ENCODE measurements at places on chromosomes 12 and 14. TPM values are rescaled to one million over a fixed set of nuclear protein-coding genes. Genes with fewer than 3 reads are reported as not detected.

Gene PRKD1
- total RNA-seq: not detected

Gene MYH6
- 0.05 TPM for total RNA-seq

Gene BTBD6
- 38.5 TPM for total RNA-seq

Gene DPPA3
- not detected for total RNA-seq

Gene LRTM2
- not detected for total RNA-seq

Gene TUBA1A
- total RNA-seq: 88.7 TPM

Gene APOF
- total RNA-seq: not detected

Gene TAS2R14
- 1.2 TPM for total RNA-seq

Gene MANSC4
- total RNA-seq: not detected

Gene RPS29
- 2,029 TPM for total RNA-seq

Gene RNASE8
- total RNA-seq: not detected

Gene DBX2
- total RNA-seq: not detected

Gene OR6C70
- not detected for total RNA-seq

Gene LUM
- not detected for total RNA-seq

Gene FAM222A
- 0.55 TPM for total RNA-seq

Gene POTEM
- not detected for total RNA-seq

Gene KRT6C
- not detected for total RNA-seq

Gene APPL2
- 21.4 TPM for total RNA-seq

Gene SERPINA12
- not detected for total RNA-seq

Gene AKAP3
- total RNA-seq: 3.1 TPM

Gene VWF
- total RNA-seq: not detected

Gene ABCB9
- total RNA-seq: 3.6 TPM

Gene FAM181A
- not detected for total RNA-seq

Gene DIO2
- not detected for total RNA-seq

Gene ALDH1L2
- total RNA-seq: 4.3 TPM

Gene TWF1
- total RNA-seq: 19.4 TPM

Gene OVCH1
- total RNA-seq: not detected

Gene SERPINA5
- not detected for total RNA-seq

Gene GALNT8
- total RNA-seq: 1.3 TPM

Gene AICDA
- not detected for total RNA-seq

Gene CLEC2B
- 13.7 TPM for total RNA-seq

Gene SSTR1
- total RNA-seq: not detected

Gene AKAP6
- total RNA-seq: 1.8 TPM

Gene AQP5
- total RNA-seq: not detected

Gene ARHGDIB
- 644 TPM for total RNA-seq

Gene B4GALNT3
- total RNA-seq: 1.9 TPM

Gene AQP6
- not detected for total RNA-seq

Gene TAS2R43
- not detected for total RNA-seq

Measured in activated CD4-positive, alpha-beta memory T cell treated with anti-CD3 and anti-CD28 coated beads for 36 hours (primary cell).